Cardiac fibroblast (primary cell): ENCODE measurements at places on chromosomes 1 and 21.

DNA sequence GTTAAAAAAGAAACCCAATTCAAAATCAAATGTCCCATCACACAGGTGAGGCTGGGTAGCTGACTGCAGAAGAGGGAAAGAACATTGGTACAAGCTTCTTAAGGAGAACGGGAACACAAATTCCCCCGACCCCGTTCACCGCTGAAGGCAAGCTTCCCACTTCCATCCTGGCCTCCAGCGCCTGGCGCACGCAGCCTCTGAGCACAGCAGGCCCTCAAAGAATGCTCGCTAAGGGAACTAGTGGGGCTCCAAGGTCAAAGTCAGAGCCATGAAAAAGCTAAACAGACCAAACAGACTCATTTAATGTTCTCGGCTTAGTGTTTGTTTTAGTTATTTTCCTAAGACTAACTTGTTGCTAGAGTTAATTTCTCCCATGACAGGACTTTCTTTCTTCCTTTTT lies 63.7 kb downstream of the SIM2 start:
- no peak for DNase-seq

DNA sequence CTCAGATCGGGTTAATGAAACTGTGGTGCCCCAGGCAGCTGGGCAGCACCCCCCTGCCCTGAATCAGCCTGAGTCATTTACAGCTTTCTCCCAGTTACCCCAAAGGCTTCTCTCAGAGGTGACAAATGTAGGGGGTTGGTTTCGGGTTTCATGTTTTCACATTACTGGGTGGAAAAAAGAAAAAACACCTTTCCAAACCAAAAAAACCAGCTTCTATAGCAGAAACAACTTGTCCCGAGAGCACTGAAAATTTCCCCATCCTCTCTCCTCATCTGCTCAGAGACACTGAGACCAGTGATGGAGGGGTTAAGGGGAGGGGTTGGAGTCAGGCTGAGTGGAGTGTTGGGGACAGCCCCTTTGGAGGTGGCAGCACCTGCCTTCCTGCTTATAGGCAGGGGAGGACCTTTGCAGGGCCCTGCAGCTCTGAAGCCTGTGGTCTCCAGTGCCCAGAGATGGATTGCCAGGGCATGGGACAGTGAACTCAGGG lies 15.6 kb downstream of the UTP11 start:
- no peak for DNase-seq

DNA sequence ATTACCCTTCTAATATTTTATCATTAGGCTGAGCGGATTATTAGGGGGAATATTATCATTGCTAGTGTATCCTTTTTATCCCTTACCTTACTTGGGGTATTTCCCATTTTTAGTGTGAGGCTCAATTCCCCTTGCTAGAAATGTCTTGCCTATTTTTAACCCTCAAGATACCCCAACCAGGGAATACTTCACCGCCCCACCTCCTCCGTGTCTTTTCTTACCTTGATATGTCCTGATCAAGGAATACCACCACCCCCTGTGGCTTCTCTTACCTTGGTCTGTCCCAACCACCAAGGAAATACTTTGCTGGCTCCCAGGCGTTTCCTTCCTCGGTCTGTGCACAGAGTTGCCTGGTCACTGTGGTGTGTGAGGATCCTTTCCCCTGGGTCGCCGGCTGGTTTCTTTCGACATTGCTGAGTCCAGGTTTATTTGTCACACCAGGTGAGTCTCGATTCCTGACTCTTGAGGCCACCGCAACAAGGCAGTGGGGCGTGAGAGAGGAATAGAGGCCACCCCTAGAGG lies 57.8 kb downstream of the SERINC2 start:
- DNase-seq = no peak

GRCh38 chr1:77405186-77405585 lies 123.4 kb downstream of the AK5 start:
- no peak for DNase-seq

DNA sequence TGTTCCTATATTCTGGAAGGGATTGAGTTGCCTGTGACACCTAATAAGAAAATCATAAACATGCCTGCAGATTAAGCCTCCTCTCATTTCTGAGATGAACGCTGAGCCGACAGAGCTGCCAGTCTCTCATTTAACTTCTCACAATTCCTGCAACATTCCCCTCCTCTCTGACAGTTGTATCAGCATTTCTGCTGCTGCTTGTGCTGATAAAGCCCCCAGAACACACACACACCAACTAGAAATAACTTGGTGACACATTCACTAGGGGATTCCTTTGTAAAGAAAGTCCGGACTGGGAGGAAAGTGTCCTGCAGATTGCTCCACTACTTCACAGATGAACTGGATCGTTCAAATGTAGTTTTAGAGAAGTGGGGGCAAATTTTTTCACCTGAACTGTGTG lies 437.3 kb downstream of the PLA2G4A start:
- DNase-seq = no peak

- peak; percentile 58 for DNase-seq
Observed at GRCh38 chr1:110207831-110208230, 2.3 kb upstream of the KCNC4 start.

- no peak for DNase-seq
Observed at GRCh38 chr1:202162418-202163280, 2.2 kb upstream of the PTPN7 start.

GRCh38 chr1:8430476-8430875 lies 112.6 kb downstream of the SLC45A1 start:
- no peak for DNase-seq

DNA sequence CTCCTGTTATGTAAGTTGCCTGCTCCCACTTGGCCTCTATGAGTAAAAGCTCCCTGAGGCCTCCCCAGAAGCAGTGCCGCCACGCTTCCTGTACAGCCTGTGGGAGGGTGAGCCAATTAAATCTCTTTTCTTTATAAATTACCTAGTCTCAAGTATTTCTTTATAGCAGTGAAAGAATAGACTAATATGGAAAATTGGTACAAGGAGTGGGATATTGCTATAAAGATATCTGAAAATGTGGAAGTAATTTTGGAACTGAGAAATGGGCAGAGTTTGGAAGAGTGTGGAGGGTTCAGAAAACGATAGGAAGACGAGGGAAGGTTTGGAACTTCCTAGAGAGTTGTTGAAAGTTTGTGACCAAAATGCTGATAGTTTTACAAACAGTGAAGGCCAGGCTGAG lies 572.3 kb downstream of the MATN1 start:
- no peak for DNase-seq

- DNase-seq = no peak
Observed at GRCh38 chr1:40772146-40772955, 11.2 kb upstream of the KCNQ4 start.

DNA sequence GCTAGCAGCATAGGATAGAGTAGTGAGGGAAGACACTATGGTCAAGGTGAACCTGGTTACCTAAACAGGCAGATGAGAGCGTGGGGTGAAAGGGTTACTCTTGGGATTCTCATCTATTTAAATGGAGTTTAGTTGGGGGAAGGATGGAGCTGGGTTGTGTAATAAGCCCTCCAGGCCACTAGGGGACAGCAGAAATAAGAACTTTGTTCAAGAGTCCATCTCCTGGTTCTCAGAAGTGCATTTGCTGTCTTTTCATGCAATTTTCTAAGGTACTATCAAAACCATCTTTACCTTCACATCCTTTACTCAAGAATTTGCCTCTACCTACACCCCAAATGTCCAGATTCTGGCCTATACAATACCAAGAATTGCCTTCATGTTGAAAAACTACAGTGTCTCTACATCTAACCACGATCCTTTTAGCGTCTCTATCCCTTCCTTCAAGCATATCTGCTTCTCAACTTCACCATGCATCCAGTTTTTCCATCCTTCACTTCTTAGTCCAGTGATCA lies 28.0 kb downstream of the SLAMF1 start:
- no peak for DNase-seq

DNA sequence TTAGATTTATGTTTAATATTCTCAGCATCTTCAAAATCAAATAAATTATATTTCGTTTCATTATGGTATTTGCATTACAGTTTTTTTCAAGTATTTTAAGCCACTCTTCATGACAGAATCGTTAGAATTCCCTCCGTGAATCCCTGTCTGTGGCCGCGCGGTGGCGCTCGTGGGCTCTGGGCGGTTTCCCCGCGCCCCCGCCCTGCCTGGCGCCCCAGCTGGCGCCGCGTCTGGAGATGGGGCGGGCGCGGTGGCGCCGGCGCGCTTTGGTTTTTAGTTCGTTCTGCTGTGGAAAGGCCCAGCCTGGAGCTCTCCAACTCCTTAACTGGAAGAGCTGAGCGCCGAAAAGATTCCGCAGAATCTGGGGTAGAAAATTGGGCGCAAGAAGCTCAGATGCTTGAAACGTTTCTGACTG lies 25.7 kb downstream of the PRMT2 start:
- peak; percentile 83 for DNase-seq

GRCh38 chr1:76257823-76258222 lies 183.3 kb downstream of the ST6GALNAC3 start:
- no peak for DNase-seq

- no peak for DNase-seq
Observed at GRCh38 chr1:53408755-53409129, 50.5 kb upstream of the DMRTB1 start.

- peak; percentile 68 for DNase-seq
Observed at GRCh38 chr21:33971492-33972013, 55.9 kb upstream of the ATP5PO start.

DNA sequence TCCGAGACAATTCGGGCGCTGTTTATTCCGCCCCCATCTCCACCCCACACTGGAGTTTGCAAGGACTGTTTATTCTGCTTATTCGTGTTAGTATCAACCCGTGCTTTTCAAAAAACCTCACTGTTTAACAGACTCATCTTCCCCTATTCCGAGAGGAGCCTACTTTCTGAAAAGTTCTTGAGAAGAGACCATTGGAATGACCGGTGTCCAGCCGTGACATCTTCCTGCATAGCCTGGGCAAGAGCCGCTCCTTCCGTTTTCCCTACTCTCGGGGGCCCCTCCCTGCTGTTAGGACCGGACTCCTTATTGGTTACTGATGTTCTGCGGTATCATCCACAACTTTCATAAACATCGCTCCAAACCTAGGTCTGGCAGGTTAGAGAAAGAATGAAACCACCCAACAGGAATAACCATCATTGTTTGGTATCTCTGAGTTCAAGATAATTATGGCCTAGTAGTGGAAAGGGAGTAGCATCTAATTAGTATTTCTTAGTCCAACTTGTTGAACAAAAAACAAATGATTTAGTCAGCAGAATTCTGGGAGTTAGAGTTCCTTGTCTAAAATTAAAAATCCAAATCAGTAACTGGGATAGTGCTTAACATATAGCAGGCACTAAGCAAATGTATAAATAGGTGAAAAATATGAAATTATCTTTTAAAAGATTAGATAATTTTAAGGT lies 837 bp downstream of the STXBP3 start:
- peak; percentile 90 for DNase-seq
